ENCODE measurements at places on chromosomes 5 and 9.
A peak's percentile ranks its signal among the peaks of the same experiment; 100 is the strongest.

DNA sequence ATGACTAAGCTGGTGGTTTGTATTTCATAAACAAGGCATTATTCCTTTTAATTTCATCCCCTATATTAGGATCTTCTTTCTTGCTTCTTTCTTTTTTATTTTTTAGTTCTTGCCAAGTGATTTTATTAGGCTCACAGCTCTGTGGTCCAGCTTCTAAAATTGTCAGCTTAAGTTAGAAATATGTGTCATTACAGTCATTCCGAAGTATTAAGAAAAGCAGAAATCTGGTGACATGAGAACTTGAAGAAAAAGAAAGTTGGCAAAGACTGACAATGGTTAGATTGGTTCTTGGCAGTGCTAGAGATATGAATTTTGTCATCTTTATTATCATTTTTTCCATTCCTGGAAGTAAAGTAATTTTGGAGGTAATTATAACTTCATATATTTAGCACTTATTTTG, 166.5 kb upstream of the PRR16 start:
- DNase-seq = no peak

DNA sequence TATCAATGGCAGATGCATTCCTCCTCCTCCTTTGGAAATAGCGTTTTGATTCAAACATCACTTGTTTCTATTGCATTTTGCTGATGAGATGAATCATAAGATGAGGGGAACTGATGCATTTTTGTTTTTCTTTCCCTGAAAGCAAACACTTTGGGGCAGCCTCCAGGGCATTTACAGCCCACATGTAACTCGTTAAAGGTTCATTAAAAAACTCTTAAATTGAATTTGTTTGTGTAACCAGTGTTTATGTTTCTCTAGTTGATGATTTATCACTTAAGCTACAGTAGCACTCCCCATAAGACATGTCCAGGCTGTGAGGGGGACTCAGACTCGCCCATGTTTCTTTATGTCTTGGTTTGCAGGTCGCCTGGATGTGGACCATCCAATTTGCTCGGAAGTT, 246.1 kb upstream of the ANKH start:
- no peak for DNase-seq

DNA sequence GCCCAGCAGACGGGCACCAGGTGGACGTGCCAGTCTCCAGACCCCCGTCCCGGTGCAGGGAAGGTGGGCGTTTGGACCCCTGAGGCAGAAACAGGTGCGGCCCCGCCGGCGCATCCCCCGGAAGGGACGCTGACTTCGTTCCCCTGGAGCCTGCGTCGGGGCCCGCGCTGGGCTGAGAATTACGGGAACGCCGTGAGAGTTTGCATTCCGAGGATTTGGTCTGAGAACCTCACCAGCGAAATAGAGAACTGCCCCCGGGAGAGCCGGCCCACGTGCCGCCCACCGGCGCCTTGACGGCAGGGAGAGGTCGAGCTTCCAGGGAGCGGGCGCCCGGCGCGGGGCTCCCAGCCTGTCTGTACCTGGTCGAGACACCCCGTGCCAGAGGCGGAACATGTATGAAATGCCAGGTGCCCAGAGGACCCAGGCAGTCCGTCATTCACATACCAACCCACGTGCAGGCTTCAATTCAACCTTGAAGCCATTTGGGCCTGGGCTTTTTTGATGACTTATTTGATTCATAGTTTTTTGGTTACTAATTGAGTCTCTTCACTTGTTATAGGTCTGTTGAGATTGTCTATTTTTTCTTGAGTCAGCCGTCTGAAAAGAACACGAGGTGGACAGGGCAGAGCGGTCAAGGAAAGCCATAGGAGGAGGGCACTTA, 877 bp upstream of the CAMSAP1 start:
- DNase-seq = no peak

GRCh38 chr9:86064220-86064619, 35.1 kb downstream of the GOLM1 start:
- no peak for DNase-seq

DNA sequence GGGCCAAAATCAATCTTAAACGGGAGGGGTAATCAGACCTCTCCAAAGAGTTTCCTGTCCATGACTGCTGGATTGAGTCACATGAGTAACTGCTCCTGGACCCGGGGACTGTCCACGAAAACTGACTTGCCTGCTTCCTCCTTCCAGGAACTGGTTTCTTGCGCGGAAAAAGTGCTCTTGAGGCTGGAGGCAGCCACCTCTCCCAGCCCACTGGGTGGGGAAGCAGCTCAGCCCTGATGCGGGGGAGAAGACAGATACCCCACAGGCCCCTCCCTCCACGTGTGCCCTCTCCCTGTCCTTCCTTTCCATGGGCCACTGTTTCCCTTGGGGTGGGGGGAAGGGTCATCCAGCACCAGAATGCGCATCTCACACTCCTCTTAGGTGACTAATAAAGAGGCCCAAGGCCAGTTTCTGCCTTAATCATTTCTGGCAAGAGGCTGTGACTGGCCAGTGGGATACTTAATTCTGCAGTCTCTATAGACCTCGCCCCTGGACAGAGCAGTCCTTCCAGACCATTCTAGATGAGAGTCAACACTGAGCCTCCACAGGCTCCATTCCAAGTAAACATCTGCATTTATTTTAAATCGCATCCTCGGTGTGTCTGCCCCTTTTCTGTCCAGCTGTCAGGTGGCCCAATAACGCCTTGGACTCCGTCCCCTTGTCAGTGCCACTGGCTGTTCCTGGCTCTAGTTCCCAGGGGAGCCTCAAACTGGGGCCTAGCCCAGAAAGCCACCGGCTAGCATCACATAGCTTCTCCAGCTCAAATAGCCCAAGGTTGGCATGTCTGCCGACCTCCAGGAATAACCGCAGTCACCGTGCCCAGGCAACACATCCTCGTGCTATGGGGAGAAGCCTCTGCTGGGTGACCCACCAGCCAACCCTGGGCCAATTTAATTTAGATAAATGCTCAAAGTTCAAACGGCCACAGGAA, 12.0 kb downstream of the REXO4 start:
- DNase-seq = no peak

DNA sequence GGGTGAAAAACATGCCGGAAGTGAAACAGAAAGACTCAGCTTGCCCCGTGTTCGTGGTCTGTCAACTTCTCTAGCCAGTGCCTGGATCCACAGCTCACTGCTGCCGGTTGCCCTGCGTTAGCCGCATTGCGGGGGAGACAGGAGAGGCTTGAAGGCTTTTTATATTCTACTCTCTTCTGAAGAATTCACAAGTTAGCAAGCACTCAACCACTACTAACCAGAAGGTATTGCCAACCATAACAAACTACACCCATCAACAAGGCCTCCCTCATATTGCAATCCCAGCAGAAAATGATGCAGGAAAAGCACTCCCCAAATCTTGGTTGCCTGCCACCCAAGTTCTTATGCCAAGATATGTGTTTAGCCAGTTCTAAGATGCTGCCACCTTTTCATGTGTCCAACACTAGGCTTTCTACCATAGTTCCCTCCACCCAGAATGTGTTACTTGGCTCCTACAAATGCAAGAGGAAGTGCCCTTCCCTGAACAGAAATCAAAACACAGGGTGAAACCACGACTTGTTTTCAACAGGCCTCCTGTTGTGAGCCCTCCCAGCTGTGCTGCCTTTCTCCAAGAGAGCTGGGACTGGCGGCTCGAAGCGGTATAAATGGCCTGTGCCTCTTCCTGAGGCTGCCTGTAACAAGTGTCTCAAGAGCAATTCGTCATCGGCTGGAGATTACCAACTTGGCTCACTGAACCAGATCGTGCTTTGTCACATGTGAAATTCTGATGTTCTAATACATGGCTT, 129.0 kb downstream of the SNX18 start:
- DNase-seq = peak; percentile 61

GRCh38 chr5:156186760-156187159, 140.2 kb upstream of the SGCD start:
- DNase-seq = no peak

DNA sequence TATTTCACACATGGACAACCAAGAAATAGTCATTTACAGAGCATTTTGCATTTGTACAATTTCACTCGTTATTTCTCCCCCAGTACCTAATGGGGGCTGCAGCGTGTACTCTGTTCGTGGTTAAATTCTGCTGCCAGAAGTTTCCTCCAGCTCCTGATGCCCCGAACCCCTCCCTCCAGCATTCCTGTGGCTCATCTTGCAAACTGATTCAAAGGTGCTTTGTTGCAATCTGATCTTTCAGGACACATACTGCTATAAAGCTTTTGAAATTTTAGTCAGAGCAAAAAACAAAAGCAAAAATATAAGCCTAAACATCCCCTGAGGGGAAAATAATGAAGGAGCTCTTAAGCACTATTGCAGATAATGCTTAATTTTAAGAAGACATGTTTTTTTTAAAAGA, 27.7 kb downstream of the UBLCP1 start:
- no peak for DNase-seq

GRCh38 chr9:76107482-76107881, 217.0 kb downstream of the PCSK5 start:
- no peak for DNase-seq

DNA sequence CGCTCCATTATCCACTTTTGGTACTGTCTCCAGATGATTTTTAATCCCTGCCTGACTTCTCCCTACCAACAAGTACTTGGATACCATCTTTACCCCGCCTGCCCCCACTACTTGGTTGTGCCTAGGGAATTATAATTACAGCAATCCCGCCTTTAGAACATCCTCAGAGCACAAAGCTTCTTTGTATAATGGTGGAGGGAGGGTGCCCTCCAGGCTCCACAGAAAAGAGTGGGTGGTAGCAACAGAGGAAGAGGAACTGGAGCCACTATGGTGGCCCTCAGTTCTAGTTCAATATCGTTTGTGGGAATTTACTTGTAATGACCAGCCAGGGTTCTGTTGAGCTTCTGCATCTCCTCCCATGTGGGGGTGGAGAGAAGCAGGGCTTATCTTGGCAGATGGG, 79.0 kb upstream of the RNF38 start:
- DNase-seq = no peak

GRCh38 chr5:177113566-177114424, 19.8 kb upstream of the NSD1 start:
- peak; percentile 92 for DNase-seq

DNA sequence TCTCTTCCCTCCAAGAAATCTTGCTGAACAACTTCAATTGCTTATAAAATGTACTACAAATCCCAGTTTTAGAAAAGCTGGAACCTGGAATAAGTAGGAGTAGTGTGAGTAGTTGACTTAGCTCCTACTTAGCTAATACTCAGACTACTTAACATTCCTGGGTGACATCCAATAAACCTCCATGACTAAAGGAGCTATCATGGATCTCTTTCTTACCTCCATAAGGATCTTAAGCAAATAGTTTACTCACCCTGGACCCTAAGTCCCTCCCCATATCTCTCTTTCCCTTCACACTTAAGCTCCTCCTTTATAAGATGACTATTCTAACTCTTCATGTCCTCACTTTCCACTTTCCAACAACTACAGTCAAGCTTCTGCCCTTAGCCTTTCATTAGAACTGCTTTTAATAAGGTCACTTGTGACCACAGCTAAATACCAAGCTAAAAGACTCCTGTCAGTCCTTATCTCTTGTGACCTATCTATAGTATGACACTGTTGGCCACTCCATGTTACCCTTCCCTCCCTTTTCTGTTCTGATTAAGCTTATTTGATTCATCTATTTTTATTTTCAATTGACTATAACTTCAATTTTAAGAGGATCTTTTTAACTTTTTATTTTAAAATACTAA, 194.9 kb downstream of the RFX3 start:
- DNase-seq = no peak

DNA sequence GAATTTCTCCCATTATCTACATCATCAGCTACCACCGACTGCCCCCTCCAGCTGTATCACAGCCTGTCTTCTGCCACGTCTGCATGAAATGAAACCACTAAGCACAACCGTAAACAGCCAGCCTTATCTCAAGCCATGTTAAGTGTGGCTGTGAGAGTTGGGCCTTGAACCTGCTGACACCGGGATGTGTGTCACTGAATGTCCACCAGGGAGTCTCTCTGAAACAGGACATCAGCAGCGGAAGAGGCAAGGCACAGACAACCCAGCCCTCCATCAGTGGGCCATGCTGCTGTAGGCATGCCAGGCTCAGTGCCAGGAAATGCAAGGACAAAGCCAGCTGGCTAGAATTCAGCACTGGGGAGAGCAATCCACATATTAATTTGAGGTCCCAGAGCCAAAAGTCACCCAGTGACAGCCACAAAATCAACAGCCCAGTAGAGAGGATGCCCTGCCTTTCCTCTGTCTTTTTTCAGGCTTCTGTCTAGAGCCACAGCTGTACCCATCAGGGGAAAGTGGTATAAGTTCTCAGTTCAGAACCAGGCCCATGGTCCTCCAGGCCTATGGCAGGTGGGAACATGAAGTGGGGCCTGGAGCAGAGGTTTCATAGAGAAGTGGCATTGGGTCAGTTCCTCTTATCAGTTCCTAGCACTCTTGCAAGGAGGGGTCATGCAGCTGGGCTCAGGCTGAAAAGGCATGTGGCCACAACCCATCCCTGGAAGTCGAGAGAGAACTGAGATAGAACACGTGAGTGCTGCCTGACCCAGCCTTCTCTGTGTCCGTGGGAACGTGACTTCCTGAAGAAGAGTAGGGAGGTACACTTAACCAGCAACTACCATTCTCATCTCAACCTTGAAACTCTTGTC, 199.4 kb downstream of the ESM1 start:
- no peak for DNase-seq

GRCh38 chr9:113922160-113922559, 46.1 kb downstream of the ZNF618 start:
- no peak for DNase-seq

- DNase-seq = no peak
Observed at GRCh38 chr5:38806775-38807258, 39.0 kb upstream of the OSMR start.

- no peak for DNase-seq
Observed at GRCh38 chr5:175844174-175844573, 27.2 kb upstream of the CPLX2 start.

DNA sequence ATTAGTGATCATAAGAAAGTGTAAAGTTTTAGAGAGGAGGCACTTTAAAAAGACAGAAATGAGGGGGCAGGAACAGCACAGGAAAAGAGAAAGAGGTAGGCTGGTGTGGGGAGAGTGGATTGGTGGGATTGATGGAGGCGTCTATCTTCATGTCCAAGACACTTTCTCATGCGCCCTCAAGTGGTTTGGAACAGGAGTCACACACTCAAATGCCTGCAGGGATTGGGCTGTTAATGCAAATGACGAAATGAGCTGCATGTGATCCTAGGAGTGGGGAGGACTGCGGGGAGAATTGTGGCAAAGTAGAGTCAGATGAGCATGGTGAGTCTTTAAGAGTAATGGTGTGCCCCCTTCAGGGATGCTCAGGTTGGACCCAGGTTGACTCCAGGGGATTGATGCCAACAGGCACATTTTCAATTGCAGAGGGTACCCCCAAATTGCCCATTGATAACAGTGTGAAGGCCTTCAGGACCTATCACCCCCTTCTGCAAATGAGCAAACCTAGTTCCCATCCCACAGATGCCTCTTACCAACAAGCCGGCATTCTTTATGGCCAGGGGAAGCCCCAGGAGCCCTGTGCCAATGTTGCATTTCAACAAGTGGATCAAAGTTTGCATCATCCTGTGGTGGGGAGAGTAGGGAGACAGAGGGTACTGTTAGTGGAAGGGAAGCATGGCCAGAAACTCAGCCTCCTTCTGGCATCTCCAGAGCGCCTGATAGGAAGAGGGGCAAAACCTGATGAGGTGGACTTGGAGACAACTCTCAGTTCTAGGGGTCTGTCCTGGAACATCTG, 5.3 kb downstream of the SLC36A3 start:
- DNase-seq = no peak

- no peak for DNase-seq
Observed at GRCh38 chr5:10409504-10409903, 32.2 kb upstream of the ROPN1L start.

- DNase-seq = peak; percentile 62
Observed at GRCh38 chr5:79200573-79201183, 35.3 kb upstream of the JMY start.
